ENCODE measurements at places on chromosomes 11 and 22.
A peak's percentile ranks its signal among the peaks of the same experiment; 100 is the strongest.

GRCh38 chr11:125287491-125288210 lies 123.1 kb downstream of the PKNOX2 start:
- no peak for DNase-seq

DNA sequence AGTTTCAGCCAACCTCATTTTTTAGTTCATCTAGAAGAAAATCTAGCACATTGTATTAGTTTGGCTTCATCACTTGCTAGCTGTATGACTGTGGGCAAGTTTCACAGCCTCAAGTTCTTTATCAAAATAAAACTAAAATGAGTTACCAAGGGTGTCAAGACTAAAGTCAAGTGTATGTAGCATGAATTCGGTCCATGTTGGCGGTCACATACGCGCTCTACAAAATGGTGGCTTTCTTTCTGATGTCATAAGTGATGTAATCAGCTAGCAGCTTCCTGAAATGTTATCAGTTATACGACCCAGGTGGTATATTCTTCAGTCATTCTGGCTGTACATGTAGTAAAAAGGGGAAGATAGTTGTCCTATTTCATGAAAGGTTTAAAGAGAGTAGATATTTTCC lies 50.5 kb downstream of the POLD3 start:
- no peak for DNase-seq

- DNase-seq = no peak
Observed at GRCh38 chr11:25927411-25927953, 404.4 kb upstream of the ANO3 start.

- DNase-seq = no peak
Observed at GRCh38 chr11:19820100-19820499, 107.5 kb downstream of the NAV2 start.

DNA sequence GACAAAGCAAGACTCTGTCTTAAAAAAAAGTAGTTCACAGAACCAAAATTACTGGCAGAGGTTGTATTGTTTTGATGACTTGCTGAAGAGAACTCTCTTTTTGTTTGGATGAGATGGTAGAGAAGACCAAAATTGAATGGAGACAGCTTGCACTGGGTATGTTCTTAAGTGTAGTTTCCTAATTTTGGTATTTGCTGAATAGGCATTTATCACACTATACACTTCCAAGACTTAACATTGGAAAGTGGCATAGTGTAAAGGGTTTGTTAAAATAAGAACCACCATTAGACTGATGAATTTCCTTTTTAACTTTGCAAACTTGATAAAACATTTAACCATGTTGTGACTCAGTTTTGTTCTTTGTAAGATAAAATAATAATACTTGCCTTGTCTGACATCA lies 5.3 kb upstream of the DCUN1D5 start:
- no peak for DNase-seq

DNA sequence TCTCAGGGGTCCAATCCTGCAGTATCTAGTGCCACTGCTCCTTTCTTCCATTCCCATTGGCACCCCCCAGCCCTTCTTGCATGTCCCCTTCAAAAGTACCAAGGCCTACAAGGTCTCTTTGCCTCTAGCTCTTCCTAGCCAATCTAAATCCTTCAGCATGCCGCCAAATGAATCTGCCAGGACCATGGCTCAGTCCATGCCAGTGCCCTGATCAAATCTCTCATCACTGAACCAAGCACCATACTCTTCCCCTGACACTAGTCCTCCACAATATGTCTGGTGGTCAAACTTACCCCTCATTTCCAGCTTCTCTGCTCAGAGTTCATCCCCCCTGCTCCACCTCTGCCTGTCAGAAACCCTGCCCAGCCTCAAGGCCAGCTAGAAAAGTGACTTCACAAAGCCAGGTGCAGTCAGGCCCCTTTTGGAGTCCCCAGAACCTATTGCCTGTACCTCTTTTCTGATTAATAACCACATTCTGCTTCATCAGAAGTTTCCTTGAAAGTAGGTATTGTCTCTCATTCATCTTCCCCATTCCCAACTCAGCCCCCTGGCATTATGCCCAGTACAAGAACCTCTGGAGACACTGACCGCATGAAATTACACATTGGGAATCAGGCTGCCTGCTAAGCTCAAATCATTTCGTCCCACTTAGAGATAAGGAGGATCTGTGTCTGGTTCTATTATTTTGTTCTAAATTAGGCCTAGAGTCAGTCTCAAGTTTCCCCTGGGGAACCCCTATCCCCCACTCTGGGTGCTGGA lies 11.4 kb downstream of the FEN1 start:
- DNase-seq = no peak

GRCh38 chr11:484616-485015 lies 22.4 kb downstream of the RNH1 start:
- DNase-seq = no peak

GRCh38 chr11:33128739-33129138 lies 32.5 kb downstream of the CSTF3 start:
- peak; percentile 83 for DNase-seq
